ENCODE measurements at places on chromosomes 5 and 9.
A peak's percentile ranks its signal among the peaks of the same experiment; 100 is the strongest.

- peak; percentile 31 for DNase-seq
These were observed 379.5 kb downstream of the CDH18 start for GRCh38 chr5:19608444-19609002.

DNA sequence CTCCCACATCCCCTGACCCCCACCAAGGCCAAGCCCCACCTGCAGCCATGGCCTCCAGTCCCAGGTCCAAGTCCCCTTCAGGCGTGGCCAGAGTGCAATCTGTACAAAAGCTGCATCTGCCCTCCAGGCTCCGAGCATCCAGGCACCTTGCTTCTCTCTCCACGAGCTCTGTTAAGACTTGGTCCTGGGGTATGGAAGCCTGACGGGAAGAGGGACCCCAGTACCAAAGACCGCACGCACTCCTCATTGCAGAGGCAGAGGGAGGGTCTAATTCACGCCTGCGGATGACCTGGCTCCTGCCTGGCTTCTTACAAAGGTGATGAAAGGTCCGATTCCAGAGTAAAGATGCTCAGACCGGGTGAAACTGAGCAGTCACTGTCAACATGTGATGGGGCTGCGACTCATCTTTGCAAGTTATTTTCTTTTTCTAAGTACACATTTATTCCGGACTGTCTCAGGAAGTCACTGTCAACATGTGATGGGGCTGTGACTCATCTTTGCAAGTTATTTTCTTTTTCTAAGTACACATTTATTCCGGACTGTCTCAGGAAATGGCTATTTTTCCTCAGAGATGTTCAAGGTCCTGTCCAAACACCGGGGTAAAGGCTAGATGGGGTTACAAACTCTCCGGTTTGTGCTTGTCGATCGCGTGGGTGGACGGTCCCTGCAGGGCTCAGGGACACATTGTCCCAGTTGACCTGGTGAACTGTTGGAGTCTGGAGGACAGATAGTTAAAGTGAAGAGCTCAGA is 252.0 kb upstream of the IRX4 start:
- DNase-seq = no peak

GRCh38 chr5:55231919-55232270 is 1.5 kb downstream of the CCNO start:
- DNase-seq = no peak

- DNase-seq = no peak
These were observed 13.6 kb downstream of the NAIF1 start for GRCh38 chr9:128053560-128053959.

- no peak for DNase-seq
These were observed 10.5 kb upstream of the SCAI start for GRCh38 chr9:125153712-125154367.

- DNase-seq = no peak
These were observed 128.9 kb upstream of the RAPGEF1 start for GRCh38 chr9:131868766-131869165.

DNA sequence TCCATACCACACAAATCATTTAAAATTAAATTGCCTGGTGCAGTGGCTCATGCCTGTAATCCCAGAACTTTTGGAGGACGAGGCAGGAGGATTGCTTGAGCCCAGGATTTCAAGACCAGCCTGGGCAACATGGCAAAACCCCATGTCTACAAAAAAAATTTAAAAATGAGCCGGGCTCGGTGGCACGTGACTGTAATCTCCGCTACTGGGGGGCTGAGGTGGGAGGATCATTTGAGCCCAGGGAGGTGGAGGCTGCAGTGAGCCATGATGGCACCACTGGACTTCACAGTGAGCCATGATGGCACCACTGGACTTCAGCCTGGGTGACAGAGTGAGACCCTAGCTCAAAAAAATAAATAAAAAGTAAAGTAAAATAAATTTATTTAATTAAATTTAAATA is 40.9 kb downstream of the LYRM7 start:
- no peak for DNase-seq

DNA sequence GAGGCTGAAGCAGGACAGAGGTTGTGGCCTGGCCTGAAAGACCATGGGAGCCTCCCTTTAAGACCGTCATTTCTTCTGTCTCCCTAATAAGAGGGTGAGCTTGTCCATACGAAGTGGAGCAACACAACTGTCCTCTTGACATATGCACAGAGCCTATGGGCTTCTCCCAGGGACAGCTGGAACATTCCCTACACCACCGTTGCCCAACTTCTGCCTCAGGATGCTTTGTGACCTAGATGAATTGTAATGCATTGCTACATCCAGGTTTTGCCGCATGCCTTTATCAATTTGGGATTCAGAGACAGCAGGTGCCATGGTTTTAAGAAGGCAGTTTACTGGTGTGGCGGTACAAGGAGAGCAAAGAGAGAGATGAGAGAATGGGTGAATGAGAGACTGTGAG is 34.4 kb upstream of the ZNF622 start:
- no peak for DNase-seq

GRCh38 chr5:39515881-39516280 is 91.1 kb upstream of the DAB2 start:
- no peak for DNase-seq

- no peak for DNase-seq
These were observed 52.5 kb downstream of the ZNF474 start for GRCh38 chr5:122181863-122182262.

DNA sequence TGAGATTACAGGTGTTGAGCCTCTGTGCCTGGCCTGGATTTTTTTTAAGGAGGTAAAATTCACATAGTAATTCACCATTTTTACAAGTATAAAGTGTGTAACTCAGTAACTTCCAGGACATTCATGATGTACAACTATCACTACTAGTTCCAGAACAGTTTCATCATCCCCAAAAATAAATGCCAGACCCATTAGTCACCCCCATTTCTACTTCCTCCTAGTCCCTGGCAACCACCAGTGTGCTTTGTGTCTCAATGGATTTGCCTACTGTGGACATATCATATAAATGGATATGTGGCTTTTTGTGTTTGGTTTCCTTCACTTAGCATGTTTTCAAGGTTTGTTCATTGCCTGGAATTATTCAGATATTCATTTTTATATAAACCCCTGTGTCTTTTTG is 72.5 kb upstream of the PANK3 start:
- DNase-seq = no peak

GRCh38 chr9:113137196-113138168 is 13.3 kb upstream of the SLC31A2 start:
- DNase-seq = no peak

DNA sequence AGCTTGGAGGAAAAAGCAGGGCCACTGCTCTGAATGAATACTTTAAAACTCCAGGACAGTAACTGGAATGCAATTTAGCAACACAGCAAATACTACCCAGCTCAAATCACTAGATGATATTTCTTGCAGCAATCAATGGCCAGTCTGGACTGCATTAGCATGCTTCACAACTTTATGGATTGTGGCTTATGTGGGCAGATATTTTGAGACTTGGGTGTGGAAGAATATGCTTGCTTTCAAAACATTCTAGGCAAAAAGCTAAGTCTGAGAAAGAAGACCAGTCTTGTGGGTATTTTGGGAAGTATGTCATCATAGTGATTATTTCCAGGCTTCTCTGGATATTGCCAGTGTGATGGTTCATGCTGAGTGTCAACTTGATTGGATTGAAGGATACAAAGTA is 3.1 kb downstream of the RANBP3L start:
- DNase-seq = no peak

GRCh38 chr9:135403733-135404450 is 75.7 kb upstream of the PPP1R26 start:
- no peak for DNase-seq

DNA sequence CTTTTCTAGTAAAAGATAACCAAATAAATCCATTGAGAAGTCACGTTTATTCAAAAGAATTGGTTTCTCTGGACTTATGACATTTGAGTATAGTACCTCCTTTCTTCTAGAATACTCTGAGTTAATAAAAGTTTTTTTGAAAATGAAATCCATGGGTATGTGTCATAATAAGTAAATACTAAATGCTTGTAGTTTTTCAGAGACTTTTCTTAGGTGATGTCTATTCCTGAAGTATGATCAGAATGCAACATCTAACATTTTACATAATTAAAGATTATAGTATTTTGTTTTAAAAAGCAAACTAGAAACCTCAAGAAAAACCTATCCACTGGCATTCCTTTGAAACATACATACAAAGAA is 63.2 kb downstream of the NFIB start:
- no peak for DNase-seq

DNA sequence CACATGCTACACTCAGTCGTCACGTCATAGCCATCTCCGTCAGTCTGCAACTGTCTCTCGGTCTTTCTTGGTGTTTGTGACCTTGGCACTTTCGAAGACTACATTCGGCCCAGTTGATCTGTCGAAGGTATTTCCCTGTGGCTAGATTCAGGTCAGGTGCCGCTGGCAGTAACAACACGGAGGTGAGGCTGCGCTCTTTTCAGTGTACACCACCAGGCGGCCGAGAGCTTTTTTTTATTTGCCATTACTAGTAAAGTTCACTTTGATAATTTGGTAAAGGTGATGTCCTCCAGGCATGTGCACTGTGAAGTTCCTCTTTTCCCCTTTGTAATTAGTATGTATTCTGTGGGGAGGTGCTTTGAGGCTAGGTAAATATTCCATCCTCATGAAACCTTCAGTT is 49.7 kb downstream of the RNF130 start:
- DNase-seq = no peak

- no peak for DNase-seq
These were observed 107.6 kb downstream of the SIL1 start for GRCh38 chr5:139090581-139090980.

DNA sequence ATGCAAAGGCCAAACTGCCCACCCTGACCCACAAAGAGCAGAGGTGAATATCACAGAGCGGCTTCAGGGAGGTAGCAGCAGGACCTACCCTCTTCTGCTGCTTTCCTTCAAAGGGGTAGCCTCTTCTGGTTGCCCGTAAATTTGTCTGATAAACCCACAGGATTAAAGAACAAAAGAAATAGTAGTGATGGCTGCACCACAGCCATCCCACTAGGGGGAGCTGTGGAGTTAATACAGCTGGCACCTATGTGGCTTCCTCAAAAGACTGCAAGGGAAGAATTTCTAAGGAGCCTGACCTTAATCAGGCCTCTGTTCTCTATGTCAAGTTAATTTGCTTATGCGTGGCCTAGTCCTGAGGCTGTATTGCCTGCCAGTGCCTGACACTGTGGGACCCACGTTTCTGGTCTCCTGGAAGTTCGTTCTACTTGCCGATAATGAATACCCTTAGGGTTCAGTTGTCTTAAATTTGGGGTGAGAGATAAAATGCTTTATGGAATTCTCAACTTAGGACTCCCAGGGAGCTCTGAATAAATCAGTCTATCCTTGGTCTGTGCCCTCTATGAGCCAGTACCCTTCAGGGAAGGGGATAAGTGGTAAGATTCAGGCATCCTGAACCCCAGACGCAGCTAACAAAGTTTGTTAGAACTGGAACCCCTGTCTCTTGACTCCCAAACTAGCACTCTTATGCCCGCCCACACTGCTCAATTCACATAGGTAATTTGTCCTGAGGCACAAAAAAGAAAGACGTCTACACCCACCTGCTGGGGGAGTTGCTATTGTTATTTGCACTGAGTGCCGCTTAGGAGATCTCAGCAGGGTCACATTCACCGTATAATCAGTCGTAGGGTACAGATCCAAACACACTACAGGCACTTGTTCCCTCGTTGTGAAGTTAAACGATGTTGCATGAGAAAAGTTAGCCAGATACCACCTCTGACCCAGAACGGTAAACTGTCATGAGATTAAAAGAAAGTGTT is 77.1 kb downstream of the SUSD1 start:
- peak; percentile 8 for DNase-seq

GRCh38 chr9:92654481-92655301 is 15.2 kb downstream of the IPPK start:
- DNase-seq = no peak

- no peak for DNase-seq
These were observed 155.5 kb upstream of the NMUR2 start for GRCh38 chr5:152560512-152561137.

GRCh38 chr5:114419959-114420358 is 58.1 kb downstream of the KCNN2 start:
- DNase-seq = no peak

DNA sequence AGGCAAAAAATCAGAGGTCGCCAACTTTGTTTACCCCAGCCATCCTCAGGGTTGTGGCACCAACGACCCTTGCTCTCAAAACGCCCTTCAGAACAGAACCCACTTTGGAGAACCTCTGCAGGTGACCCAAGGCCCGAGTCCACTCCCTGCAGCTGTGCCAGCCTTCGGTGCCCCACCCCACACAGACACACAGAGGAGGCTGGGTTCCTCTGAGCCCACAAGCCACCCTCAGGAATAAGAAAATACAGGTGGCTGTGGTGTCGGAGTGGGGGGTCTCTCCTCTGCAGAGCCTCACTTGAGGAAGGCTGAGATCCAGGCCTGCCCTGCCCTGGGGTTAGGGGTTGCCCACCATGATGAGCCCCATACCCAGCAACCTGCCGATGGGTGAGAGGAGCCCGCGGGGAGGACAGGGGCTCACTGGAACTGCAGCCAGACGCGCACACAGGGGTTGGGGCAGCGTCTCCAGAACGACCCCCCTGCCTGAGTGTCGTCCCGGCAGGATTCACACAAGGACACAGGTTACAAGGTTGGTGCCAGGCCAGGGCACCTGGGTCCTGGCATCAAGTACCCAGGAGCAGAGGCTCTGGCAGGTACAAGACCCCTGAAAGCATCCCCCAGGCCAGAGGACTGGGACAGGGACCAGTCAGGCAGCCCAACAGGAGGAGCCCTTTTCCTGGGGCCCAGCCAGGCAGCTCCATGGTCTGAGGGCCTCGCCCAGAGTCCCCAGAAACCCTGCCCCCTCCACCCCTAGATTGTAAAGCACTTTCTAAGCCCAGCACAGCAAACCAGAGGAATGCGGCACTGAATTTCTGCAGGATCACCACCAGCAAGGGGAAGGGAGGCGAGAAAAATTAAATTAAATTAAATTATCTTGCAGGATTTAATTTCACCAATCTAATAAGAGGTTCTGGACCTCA is 40.0 kb downstream of the NACC2 start:
- no peak for DNase-seq

- DNase-seq = peak; percentile 90
These were observed 75.9 kb downstream of the RAD23B start for GRCh38 chr9:107358986-107359385.

GRCh38 chr9:137454145-137454596 is 5.0 kb downstream of the NSMF start:
- DNase-seq = no peak

- no peak for DNase-seq
These were observed 20.5 kb upstream of the NDST1 start for GRCh38 chr5:150487199-150488061.

- no peak for DNase-seq
These were observed 1176.4 kb upstream of the CDH18 start for GRCh38 chr5:21164425-21164824.

DNA sequence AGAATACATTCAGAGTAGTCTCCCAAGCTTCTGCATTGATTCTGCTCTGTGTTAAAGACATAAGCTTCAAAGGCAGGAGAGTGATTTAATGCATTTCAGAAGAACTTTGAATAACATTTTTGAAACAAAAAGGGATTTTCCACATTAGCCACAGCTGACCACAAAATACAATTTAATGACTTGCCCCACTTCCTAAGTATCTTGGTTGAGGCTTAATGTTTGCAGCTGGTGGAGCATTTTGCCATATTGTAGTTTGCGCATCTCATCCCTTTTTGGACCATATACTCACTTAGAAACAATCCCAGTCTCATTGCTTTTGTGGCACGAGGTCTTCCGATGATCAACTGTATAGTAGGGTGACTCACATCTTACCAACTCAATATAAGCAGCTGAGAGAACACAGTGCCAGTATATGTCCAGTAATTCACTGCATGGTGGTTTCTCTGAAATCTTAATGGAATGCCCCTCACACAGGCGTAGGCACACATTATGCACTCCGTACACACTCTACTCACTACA is 455.8 kb upstream of the PTGER4 start:
- DNase-seq = no peak

- DNase-seq = no peak
These were observed 14.5 kb downstream of the SH3GLB2 start for GRCh38 chr9:129013674-129014073.

- DNase-seq = no peak
These were observed 25.5 kb downstream of the NUP188 start for GRCh38 chr9:128972956-128973355.
